D721Med (cell line): ENCODE measurements at places on chromosomes 2 and 18.

DNA sequence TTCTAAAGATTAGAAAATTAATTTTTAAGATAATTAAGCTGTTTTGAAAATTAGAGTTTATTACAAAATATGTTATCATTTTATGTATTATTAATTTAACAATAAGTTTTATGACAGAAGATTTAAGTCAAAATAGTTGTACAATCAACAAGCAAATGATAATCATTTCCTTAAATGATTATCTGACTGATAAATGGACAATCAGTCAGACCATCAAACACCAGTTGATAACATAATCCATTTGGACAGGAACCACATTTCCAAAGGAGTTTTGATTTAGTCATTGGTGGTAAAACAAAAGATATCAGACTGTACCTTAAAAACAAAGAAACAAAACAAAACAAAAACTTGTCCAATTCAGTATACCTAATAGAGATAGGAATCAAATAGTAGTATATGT, 1.9 kb downstream of the TFPI start:
- DNase-seq: no peak

DNA sequence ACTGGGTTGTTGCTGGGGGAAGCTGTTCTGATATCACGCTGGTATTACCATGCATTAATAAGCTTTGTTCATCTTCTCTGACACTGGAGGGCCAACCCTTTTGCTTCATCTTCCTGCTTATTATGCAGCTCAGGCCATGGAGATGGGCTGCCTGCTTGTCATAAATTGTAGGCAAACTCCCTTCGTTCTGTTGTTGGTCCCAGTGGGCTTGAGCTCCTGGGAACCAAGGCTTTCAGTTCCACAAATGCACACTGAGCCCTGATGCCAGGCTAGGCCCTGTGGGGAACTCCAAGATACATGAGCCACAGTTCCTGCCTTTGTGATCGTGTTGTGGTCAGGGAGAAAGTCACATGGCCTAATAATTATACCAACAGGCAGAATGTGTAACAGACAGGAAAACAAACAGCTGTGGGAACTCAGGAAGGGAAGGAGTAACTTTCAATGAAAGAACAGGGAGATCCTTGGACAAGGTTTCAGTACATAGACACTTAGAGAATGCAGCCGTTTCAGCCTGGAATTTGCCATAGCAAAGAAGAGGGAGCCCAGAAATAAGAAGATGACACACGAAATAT, 49.0 kb upstream of the BCL2L11 start:
- DNase-seq: no peak

- no peak for DNase-seq
Observed at GRCh38 chr18:27585602-27586173, 400.6 kb upstream of the CHST9 start.

DNA sequence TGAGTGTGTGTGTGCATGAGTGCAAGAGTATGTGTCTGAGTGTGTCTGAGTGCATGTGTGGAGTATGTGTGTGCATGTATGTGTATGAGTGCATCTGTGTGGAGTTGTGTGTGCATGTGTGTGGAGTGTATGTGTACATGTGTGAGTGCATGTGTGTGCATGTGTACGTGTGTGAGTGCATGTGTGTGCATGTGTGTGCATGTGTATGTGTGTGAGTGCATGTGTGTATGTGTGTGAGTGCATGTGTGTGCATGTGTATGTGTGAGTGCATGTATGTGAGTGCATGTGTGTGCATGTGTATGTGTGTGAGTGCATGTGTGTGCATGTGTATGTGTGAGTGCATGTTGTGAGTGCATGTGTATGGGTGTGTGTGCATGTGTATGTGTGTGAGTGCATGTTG, 23.7 kb downstream of the TOGARAM2 start:
- no peak for DNase-seq

GRCh38 chr2:33314541-33314940, 161.9 kb upstream of the RASGRP3 start:
- DNase-seq: no peak

DNA sequence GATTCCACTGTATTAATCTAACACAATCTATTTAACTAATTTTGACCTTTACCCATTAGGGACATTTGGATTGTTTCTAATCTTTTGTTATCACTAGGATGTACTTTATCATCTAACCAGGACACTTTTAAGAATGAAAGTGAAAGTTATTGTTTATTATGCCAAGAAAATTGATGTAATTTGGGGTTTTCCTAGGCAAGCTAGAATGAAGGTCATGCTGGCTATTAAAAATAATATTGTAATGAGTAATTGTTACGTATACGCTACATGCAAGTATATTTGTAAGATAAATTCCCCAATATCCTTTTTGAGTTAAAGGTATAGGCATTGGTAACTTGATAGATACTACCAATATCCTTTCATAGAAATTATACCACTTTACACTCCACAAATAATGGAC, 74.6 kb downstream of the COL5A2 start:
- DNase-seq: no peak

DNA sequence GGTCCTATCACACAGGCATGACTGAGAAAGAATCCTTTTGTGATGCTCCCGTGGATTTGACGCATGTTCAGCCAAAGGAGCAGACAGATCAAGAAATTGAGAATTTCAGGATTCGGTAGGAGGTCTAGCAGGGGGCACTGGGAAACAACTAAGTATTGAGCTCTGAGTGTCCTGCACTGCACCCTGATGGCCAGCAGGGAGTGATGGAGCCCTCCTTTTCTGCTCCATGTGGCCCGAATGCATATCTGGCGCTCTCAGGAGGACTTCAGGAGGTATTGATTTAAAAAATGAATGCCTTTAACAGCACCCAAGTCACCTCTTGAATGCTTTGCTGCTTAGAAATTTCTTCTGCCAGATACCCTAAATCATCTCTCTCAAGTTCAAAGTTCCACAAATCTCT, 58.0 kb downstream of the ZNF519 start:
- no peak for DNase-seq

- no peak for DNase-seq
Observed at GRCh38 chr2:159613651-159614285, 2.6 kb downstream of the BAZ2B start.

GRCh38 chr18:79000997-79001396, 21.4 kb downstream of the SALL3 start:
- no peak for DNase-seq

DNA sequence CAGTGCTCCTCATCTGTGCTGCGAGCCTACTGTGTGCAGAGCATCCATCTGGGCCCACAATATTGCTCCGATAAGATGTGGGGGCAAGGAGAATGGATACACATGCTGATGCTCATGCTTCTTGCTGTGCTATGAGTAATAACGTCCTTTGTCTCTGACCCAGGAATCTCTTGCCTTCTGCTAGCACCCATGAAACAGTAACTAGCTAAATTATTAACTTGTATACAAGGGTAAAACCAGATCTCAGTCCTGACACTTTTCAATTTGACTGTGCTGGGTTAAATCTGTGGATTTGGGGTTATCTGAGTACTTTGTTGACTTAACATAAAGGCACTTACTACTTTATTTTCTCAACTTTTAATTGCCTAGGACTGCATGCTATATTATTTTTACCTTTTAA, 357.6 kb downstream of the SLC4A3 start:
- no peak for DNase-seq

DNA sequence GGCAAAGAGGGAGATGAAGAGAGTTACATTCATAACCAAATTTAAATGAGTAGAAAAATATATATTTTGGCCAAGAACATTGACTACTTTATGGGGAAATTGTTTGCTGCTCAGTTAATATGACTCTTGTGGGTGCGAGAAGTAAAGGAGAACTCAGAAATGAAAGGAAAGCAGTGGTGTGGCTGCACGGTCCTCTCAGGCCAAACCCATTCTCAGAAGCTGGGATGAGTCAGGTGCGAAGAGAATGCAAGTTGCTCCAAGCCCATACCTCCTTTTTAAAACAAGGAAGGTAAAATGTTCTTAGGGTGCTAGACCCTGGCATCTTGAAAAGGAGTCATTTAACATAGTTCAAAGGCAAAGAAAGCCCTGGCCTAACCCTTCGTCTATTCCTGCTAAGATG, 258.6 kb downstream of the RAD51AP2 start:
- no peak for DNase-seq

DNA sequence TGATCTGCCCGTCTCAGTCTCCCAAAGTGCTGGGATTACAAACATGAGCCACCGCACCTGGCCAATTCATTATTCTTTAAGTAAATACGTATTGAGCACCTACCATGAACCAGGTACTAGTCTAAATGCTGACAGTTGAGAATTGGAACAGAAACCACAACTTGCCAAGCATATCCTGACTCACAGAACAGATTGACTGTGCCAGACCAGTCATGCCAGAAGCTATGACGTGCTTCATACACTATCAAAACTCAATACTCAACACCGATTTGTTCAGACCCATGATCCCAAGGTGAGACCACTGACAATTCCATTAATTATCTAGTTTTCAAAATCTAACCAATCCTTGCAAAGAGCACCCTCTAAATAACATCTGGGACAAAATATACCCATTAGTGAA, 148.6 kb downstream of the B3GNT2 start:
- no peak for DNase-seq

- no peak for DNase-seq
Observed at GRCh38 chr2:108460345-108461037, 11.5 kb downstream of the GCC2 start.

- no peak for DNase-seq
Observed at GRCh38 chr2:37020212-37020886, 54.0 kb upstream of the STRN start.

- DNase-seq: no peak
Observed at GRCh38 chr2:134217351-134217750, 36.5 kb upstream of the MGAT5 start.

DNA sequence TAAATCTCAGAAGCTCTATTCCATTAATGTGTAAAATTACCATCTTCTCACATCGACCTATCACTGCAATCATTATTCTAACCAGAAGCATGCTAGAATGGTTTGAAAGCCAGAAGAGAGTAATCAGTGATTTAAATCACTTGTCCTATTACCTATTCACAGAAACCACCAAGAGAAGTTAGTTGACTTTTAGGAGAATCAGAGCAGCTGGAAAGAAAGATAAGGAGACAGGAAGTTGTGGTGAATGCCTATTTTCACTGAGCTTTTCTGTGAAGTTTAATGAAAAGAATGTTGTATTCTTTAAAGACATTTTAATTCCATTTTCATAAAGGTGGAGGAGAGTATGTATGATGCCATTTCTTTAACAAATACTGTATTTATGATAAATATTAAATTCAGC, 352.6 kb upstream of the CRIM1 start:
- DNase-seq: no peak

DNA sequence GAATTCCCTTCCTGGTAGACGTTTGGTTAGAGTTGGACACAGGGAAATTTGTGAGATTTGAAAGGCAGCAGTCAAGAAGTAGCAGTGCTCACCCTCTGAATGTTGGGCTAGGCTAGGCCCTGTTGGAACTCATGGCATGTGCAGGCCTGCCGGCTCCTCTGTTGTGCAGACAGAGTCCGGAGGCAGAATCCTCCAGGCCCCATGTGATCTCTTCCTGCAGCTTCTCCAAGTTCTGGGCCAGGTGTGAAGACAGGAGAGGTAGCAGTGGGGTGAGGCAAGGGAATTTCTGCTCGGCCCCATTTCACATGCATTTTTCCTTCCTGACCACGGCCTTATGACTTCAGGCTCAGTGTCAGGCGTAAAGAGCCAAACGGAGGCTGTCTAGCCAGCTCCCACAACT, 36.9 kb upstream of the RAB31 start:
- no peak for DNase-seq

GRCh38 chr2:194883711-194884110, 773.3 kb upstream of the SLC39A10 start:
- no peak for DNase-seq

GRCh38 chr2:28564346-28564745, 68.5 kb downstream of the PLB1 start:
- DNase-seq: no peak

DNA sequence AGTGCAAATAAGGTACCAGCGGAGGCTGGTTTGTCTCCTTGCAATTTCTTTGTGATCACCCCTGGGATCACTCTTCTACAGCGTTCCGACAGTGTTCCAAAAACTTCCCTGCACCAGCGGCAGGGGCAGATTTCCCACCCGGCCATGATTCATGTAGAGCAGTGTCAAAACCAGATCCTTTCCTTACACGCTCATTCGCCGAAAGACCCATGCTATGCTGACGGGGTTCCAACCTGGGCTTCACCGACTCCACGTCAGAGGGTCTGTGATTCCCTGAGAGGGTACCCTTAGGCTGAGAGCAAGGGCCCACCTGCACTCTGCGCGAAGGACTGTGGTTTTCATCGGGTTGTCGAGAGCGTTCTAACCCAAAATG, 423 bp upstream of the TTC27 start:
- DNase-seq: no peak

- no peak for DNase-seq
Observed at GRCh38 chr2:134457353-134457752, 203.5 kb downstream of the MGAT5 start.

DNA sequence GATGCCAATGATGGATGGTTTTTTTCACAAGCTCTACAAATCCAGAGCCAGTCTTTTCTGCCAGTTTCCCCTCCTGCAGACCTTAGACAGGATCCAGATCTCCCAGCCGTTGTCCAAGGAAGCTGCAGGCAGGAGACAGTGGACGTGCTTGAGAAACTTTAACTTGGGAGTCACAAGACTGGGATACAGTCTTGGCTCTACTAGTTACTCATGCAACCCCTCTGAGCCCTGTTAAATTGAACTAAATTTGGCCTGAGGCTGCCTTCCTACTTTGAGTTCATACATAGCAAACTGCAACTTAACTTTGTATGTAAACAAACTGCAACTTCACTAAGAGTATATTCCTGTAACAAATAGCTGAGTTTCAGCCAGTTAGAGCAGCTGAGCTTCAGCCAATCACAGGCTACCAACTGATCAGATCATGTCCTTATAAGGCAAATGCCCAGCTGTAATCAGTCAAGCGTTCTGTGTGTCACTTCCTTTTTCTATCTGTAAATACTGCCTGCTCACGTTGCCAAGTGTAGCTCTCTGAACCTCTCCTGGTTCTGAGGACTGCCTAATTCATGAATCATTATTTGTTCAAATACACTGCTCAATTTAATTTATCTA, 140.9 kb downstream of the CAPN13 start:
- DNase-seq: no peak

- DNase-seq: no peak
Observed at GRCh38 chr18:60329131-60329530, 43.4 kb downstream of the MC4R start.

DNA sequence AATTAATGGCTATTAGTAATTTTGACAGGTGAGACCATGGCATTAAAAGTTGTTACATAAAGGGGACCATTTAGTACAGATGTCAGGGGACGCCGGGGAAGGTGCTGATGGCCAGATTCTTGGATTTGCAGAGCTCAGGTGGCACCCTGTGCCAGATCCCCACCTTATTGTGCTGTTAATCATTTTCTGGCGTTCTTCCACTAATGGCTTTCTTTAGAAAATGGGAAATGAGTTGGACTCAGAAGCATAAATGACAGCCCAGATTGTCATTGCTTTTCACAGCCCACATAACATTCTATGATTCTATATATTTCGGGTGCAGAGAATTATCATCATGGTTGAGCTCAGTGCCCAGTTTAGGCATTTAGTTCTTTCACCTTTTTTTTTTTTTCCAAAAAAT, 257.2 kb upstream of the TCF4 start:
- DNase-seq: no peak

- no peak for DNase-seq
Observed at GRCh38 chr18:21194871-21195771, 46.9 kb upstream of the GREB1L start.

- DNase-seq: no peak
Observed at GRCh38 chr2:47946593-47946992, 40.3 kb upstream of the FBXO11 start.

GRCh38 chr2:162006337-162006736, 67.7 kb downstream of the DPP4 start:
- no peak for DNase-seq
